ENCODE measurements at places on chromosomes 7 and 10. TPM values are rescaled to one million over a fixed set of nuclear protein-coding genes. Genes with fewer than 3 reads are reported as not detected.

TMEM270 gene
- not detected for total RNA-seq

MSS51 gene
- total RNA-seq = not detected

ZNF438 gene
- total RNA-seq = not detected

GDF2 gene
- not detected for total RNA-seq

WEE2 gene
- total RNA-seq = not detected

LIPF gene
- 449 TPM for total RNA-seq

- no peak for DNase-seq
- H3K4me1 ChIP-seq = no peaks in the 10 kb centered on the region
- H3K27ac ChIP-seq = no peak overlapping the region
- no peaks in the 10 kb centered on the region for H3K36me3 ChIP-seq
- H3K4me3 ChIP-seq = no peak overlapping the region
- no peaks in the 10 kb centered on the region for H3K27me3 ChIP-seq
Measured at GRCh38 chr7:98329100-98329790, 47.8 kb downstream of the BRI3 start.

CALML3 gene
- total RNA-seq = not detected

ERV3-1 gene
- 1.4 TPM for total RNA-seq

DNA sequence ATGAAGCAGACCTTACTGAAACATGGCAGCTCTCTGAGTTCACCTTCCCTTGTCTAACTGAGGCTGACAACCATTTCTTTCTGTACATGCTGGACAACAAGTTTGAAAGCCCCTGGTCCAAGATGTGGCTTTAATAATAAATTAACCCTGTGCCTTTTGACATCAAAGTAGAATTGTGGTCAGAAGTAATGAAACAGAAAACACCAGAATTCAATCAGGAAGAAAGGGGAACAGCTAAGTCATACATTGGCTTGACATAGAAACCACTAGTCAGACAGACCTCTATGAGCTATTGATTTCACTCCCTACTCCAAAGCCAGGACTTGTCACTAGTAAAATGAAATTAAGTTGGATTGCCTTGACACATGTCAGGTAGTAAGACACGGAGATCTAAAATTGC lies 175.2 kb upstream of the ASAH2 start:
- H3K36me3 ChIP-seq = no peaks in the 10 kb centered on the region
- H3K27ac ChIP-seq = no peak overlapping the region
- DNase-seq = no peak
- H3K4me1 ChIP-seq = peaks cover 5% of the 10 kb centered on the region
- H3K4me3 ChIP-seq = no peak overlapping the region
- no peaks in the 10 kb centered on the region for H3K27me3 ChIP-seq

BICC1 gene
- total RNA-seq = 4.1 TPM

DNA sequence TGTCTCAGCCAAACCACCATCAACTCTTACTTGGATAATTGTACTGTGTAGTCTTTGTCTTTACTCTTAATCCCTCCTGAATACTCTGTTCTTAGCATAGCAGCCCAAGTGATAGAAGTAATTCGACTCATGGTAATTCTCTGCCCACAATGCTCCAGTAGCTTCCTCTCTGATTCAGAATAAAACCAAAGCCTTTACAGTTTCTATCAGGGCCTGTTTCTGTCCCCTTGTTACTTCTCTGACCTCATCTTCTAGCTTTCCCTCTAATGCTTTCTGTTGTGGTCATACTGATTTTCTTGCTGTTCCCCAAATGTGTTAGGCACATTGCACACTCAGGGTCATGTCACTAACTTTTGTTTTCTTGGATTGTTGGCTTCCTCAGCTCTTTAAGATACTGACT lies 8.0 kb downstream of the ZNF518A start:
- no peaks in the 10 kb centered on the region for H3K27me3 ChIP-seq
- DNase-seq = no peak
- no peak overlapping the region for H3K27ac ChIP-seq
- no peak overlapping the region for H3K4me3 ChIP-seq

CFAP43 gene
- not detected for total RNA-seq

DNA sequence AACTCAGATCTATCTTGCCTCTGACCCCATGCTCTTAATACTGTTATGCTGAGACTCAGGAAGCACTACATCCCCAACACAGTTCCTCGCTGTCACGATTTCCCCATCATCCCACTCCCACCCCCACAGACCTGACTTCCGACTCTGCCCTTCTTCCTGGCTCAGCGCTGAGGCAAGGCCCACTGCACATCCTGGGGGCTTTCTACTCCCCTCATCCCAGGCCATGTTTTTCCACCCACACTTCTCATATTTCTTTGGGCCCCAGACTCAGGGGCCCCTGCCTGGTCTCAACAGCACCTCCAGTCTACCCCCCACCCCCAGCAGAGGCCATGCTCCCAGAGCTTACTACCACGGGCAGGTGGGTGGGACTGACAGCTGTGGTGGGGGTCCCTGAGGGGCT lies 7.7 kb upstream of the NDST2 start:
- H3K4me3 ChIP-seq = no peak overlapping the region
- peaks cover 88% of the 10 kb centered on the region for H3K36me3 ChIP-seq
- H3K27ac ChIP-seq = peak overlapping the region; percentile 19
- peaks cover 54% of the 10 kb centered on the region for H3K4me1 ChIP-seq
- no peak for DNase-seq
- H3K27me3 ChIP-seq = no peaks in the 10 kb centered on the region

SPDYE9 gene
- total RNA-seq = not detected

DNA sequence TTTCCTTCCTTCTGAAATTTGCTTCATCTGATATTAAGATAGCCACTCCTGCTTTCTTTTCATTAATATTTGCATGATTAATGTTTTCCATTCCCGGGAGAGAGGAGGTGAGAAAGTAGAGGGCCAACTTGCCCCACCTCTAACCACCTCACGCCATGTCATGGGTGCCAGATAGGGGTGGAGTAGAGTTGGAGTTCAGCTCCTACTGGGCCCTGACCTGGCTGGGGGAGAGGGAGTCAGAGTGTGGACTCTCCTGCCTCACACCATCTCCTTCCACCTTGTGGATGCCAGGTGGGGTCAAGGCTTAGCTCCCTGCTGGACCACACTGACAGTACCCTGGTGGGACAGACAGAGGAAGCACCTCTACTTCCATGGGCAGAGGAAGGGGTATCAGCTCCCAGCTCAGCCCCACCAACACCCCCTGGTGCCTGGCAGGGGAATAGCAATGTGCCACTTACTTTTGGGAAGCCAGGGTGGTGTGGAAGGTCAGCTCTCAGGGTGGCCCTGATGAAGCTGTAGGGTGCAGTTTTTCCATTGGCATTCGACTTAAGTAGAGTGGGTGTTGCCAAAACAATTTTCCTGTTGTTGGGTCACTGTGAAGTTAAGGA lies 28.0 kb downstream of the CHST12 start:
- H3K4me3 ChIP-seq = no peak overlapping the region
- H3K36me3 ChIP-seq = peaks cover 42% of the 10 kb centered on the region
- no peak for DNase-seq
- H3K27me3 ChIP-seq = no peaks in the 10 kb centered on the region

DNA sequence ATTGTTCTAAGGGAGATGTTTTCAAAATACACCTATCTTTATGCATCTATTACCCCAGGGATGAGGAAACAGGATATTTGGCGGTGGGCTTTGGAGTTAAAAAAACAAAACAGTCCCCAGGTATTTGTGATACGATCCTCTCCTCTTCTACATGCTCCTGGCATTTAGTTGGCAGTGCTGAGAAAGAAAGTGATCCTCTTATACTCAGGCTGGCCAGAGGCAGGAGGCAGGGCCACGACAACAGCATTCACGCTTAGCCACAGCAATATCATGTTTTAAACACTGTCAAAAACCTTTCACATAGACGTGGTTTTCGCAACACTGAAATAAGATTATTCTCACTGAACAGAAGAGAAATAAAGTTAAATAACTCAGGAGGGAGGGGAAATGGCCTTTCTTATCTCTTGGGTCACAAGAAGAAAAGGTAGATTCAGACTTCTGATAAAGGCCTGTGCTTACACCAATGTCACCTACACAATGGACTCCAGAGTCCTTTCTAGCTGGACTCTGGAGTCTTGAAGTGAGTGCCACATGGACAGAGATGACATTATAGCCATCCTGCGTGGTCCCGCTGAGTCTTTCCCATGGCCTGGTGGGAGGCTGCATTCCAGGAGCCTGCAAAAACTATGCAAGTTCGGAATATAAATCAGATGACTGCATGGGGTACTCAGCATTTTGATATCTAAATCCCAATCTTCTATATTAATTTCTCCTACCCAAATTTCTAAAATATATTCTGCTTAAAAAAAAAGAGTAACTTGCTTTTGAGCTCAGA lies 88.7 kb downstream of the PIP4K2A start:
- H3K27ac ChIP-seq = peak overlapping the region; percentile 2
- no peak for DNase-seq
- no peaks in the 10 kb centered on the region for H3K27me3 ChIP-seq
- no peaks in the 10 kb centered on the region for H3K36me3 ChIP-seq
- peaks cover 45% of the 10 kb centered on the region for H3K4me1 ChIP-seq
- H3K4me3 ChIP-seq = no peak overlapping the region

GRCh38 chr7:36406156-36406555 lies 16.5 kb downstream of the ANLN start:
- no peaks in the 10 kb centered on the region for H3K4me1 ChIP-seq
- DNase-seq = no peak
- no peak overlapping the region for H3K27ac ChIP-seq

DNA sequence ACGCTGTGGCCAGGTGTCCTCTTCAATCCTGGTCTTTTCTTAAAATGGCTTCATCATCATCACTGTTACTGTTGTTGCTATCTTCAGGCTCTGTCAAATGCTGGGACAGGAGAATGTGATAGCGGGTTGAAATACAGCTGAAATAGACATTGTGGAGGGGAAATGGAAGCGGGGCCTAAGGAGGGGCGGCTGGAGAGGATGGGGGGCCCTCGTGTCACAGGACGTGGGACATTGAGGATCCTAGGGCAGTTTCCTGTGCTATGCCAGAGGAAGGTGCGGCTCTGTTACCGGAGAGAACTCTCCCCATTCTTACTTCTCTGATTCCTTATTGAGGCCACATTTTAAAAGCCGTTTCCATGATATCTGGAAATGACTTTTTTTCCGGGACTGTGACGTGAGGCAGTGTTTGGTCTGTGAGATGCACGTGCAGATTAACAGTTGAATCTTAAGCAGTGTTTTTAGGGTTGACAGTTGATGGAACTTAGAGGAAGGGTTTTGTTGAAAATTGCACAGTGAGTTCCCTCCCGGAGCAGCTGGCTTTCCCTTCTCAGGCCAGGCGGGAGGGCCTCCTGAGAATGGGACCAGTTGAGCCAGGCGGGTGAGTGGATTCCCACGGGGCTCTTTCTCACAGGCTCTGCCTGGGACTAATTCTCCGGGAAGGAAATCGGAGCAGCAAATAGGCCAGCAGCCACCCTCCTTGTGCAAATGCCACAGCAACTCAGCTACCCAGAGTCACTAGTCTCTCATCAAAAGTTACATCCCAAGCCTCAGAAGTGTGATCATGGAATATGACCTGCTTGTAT lies 125.2 kb downstream of the TACC2 start:
- H3K27me3 ChIP-seq = no peaks in the 10 kb centered on the region
- H3K36me3 ChIP-seq = no peaks in the 10 kb centered on the region
- H3K4me1 ChIP-seq = peaks cover 50% of the 10 kb centered on the region
- peak; percentile 46 for DNase-seq
- H3K4me3 ChIP-seq = peak overlapping the region; percentile 74
- H3K27ac ChIP-seq = peak overlapping the region; percentile 99

GRM3 gene
- total RNA-seq = not detected

TET1 gene
- 9.9 TPM for total RNA-seq

DNA sequence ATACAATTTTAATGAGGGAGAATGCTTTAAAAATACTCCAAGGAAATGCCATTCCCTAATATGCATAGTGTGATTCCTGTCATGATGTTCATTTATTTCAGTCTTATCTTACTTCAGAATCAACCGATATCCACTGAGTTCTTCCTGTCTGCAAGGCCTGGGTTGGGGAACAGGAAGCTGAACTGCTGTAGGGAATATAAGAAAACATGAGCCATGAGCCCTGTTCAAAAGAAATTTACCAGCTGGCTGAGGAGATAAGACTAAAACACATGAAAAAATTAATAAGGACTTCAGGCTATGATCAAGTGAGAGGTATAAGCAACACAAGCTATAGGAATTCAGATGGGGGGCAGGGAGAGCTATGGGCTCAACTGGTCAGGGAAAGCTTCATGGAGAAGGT lies 184.7 kb downstream of the PLPP4 start:
- DNase-seq = no peak
- H3K36me3 ChIP-seq = no peaks in the 10 kb centered on the region
- no peaks in the 10 kb centered on the region for H3K4me1 ChIP-seq
- no peaks in the 10 kb centered on the region for H3K27me3 ChIP-seq

DNA sequence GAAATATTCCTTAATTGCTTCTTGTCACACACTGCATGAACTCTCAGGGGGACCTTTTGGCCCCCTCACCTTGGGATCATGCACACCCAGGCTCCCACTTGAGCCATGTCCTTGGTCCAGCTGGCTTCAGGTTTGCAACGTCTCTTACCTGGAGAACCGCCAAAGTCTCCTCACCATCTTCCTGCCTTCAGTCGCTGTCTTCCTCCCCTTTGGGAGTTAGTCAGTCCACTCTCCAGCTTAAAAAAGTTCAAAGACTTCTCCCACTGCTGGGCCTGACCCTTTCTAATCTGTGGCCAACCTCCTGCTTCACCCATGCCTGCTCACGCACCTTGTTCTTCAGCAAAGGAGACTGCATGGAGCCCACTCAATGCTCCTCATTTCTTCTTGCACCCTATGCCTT lies 82.6 kb upstream of the LRRC4 start:
- DNase-seq = peak; percentile 5
- no peak overlapping the region for H3K27ac ChIP-seq
- H3K4me1 ChIP-seq = peaks cover 5% of the 10 kb centered on the region
- no peaks in the 10 kb centered on the region for H3K36me3 ChIP-seq
- no peak overlapping the region for H3K4me3 ChIP-seq

NPY4R gene
- total RNA-seq = not detected

GTF2IRD1 gene
- total RNA-seq = 19.6 TPM

DNA sequence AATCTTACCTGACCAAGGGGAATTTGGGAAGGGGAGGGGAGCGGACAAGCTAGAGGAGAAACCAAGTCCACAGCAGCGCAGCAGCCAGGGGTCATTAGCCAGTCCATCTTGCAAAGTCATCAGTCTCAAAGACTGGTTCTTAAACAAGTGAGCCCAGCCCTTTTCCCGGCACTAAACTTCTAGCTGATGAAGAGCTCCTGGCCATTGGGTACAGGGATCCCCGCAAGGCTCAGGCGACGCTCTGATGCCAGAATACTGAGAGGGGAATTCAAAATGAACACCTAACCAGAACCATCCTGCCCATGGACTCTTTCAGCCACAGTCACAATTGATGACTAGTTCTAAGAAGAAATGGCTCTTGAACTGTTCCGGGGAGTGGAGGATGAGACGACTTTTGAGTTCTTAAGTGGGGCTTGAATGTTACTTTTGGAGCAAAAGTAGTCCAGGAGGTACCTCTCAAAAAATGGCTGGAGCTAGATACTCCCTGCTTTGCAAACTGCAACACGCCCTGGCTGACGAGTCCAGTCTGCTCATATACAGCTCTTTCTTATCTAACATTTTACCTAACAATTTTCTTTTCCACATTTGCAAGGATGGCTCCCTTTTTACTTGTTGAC lies 2.5 kb upstream of the TWIST1 start:
- H3K4me3 ChIP-seq = no peak overlapping the region
- no peak overlapping the region for H3K27ac ChIP-seq
- H3K36me3 ChIP-seq = no peaks in the 10 kb centered on the region
- H3K4me1 ChIP-seq = peaks cover 34% of the 10 kb centered on the region
- no peak for DNase-seq

PTN gene
- total RNA-seq = 1.4 TPM

GRCh38 chr10:11535346-11535959 lies 76.0 kb downstream of the USP6NL start:
- H3K27me3 ChIP-seq = no peaks in the 10 kb centered on the region
- H3K4me1 ChIP-seq = peaks cover 24% of the 10 kb centered on the region
- no peaks in the 10 kb centered on the region for H3K36me3 ChIP-seq
- H3K4me3 ChIP-seq = no peak overlapping the region

Data from stomach (tissue), 19 donors.